ENCODE measurements at places on chromosomes 13 and 19.

DNA sequence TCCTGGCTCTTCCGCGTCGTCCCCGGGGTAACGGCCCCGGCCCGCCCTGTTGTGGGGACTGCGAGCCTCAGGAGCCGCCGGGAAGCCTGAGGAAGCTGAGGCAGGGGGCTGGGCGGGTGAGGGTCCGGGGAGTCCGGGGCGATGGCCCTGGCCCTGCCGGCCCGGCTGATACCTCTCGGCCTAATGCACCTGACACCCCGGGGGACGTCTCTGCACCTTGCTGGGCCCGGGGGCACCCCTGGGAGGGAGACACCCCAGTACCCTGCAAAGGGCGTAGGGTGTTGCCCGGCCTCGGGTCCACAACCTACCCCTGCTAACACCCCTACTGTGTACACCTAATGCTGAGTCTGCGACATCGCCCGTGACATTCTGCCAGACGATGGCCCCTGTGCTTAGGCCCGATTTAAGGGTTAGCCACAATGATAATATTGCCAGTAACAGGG lies 410 bp downstream of the PIN1 start:
- no peak for DNase-seq

- no peak for DNase-seq
Observed at GRCh38 chr13:29125934-29126424, 305.8 kb downstream of the MTUS2 start.

DNA sequence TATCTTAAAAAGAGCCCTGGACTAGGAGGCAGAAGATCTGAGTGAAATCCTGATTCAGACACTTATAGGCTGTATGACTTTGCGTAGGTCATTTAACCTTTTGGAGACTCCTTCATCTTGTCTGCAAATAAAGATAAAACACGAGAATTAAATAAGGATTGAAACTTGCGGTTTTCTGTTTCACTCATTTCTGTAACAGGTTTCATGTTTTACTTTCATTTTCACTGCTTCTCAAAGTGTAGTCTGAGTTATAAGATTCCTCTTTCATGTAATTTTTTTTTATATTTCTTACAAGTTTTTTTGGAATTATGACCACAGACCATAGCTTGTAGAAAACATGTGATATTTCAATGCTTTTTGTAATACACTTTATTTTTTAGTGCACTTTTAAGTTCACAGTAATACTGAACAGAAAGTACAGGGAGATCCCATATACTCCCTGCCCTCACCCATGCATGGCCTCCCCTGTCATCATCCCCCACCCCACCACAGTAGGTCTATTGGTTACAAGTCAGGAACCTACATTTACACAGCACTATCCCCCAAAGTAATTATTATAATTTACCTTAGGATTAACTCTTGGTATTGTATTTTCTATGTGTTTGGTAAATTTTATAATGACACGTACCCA lies 174.6 kb downstream of the ITGBL1 start:
- no peak for DNase-seq

DNA sequence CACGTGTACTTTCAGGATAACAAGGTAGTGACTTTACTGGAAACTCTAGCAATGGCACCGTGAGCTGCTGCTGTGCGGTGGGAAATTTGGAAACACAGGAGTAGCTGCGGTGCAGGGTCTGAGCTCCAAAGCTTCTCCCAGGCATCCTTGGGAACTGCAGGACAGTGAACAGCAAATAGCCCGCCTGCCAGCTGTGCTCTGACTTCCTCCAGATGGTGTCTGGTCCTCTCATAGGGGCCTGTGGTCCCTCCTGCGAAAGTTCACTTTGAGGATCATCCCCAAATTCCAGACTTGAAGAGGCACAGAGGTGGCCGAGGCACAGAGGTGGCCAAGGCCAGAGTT lies 287.3 kb upstream of the MAB21L1 start:
- DNase-seq: no peak

DNA sequence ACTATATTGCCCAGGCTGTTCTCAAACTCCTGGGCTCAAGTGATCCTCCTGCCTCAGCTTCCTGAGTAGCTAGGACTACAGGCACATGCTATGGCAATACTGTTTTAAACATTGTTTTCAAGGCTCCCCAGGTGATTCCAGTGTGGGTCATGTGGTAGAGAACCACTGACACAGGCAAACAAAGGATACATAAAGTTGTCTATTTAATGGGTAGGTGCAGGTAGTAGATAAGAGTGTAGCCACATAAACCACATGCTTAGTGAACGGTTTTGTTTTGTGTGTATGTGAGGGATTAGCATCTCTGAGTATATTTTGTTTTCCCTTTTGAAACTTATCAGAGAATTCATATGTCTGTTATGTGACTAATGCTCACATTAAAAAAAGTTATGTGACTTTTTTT lies 36.7 kb downstream of the USPL1 start:
- DNase-seq: no peak

All from muscle of arm (tissue), 14 donors.